ENCODE measurements at places on chromosomes 12 and 14.
A peak's percentile ranks its signal among the peaks of the same experiment; 100 is the strongest.

GRCh38 chr14:85358136-85358785 is 171.7 kb upstream of the FLRT2 start:
- no peak for DNase-seq

DNA sequence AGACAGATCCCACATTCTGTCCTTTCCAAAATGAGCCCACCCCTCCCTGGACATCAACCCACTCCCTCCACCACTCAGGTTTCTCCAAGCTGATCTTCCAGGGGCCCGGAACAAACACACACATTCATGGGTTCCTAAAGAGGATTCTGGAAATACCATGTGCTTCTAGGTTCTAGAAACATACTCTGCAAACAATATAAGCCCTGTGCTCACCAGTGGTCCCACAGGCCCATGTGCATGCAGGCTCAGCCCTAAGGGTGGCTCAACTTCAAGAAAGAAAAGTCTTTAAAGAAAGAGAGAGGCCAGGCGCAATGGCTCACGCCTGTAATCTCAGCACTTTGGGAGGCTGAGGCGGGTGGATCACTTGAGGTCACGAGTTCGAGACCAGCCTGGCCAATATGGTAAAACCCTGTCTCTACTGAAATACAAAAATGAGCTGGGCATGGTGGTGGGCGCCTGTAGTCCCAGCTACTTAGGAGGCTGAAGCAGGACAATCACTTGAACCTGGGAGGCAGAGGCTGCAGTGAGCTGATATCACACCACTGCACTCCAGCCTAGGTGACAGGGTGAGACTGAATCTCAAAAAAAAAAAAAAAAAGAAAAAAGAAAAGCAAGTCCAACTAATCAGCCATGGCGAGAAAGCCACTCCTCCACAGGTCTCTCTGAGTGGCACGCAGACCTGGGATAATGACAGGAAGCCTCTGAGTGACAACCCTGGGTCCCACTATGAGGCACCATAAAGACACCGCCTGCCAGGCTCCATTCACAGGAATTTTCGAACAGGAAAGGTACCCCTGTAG is 59.5 kb upstream of the PNMA1 start:
- DNase-seq = no peak

DNA sequence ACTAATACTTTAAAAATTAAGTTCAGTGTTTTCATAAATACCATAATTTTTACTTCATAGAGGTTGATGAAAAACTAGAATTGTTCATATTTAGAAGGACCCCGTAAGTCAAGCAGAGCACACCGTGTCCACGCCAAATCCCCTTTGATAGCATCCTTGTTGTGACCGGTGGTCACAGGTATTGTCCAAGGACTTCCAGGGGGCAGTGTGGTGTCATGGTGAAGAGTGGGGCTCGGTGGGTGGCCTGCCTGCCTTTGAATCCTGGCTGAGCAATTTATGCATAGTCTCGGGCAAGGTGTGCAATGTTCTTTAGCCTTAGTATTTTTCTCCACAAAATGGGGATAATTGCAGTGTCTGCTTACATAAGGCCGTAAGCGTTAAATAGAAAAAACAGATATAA is 169.9 kb downstream of the KTN1 start:
- DNase-seq = no peak

GRCh38 chr14:90512329-90512991 is 115.6 kb downstream of the CALM1 start:
- DNase-seq = no peak

DNA sequence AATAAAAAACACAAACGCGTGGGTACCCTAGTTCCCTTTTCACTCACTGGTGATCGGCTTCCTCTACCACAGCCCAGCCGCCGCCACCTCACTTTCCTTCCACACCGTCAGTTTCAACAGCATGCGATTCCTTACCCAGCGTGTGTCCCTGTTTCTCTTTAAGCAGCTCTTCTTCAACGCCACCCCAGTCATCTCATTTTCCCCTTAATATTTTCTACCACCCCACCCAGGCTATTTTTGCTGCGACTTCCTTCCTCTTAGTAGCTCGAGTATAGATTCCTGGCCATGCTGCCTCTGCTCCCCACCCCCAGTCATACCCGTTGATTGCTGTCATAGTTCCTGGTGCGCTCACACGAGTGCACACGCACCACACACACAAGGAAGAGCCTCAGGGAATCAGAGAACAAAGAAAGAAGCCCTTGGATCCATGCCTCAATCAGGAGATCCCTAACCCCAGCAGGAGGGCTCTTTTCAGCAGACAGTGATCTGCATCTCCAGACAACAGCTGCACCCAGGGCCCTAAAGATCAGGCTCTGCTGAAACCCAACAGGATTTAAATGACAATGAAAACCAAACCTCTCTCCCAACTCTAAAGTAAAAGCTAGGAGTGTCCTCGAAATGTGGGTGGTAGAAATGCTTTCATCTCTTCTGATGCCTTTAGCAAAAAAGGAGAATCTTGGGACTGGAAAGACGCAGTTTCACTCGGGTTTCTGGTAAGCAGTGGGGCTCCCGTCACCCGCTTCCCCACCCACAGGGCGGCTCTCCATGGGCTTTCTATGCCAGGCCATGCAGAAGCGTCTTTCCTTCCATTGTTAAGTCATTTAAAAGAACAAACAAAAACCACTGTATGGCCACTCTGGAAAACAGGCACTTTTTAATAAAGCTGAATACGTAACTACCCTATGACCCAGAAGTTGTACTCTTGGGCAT is 23.8 kb downstream of the VPS37B start:
- peak; percentile 59 for DNase-seq

GRCh38 chr12:93616584-93617101 is 44.2 kb downstream of the SOCS2 start:
- DNase-seq = no peak

DNA sequence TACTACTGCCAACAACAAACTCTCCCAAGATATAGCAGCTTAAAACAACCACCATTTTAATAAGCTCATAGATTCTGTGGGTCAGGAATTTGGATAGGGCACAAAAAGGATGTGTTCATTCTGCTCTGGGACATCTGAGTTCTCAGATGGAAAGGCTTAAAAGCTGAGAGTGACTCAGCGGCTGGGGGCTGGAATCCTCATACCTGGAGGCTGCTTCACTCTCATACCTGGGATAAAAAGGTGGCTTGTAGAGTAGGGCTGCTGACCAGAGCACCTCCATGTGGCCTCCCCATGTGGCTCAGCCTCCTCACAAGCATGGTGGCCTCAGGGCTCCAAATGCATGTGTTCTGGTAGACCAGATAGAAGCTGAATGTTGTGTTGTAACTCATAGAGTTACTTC is 20.2 kb upstream of the PELI2 start:
- DNase-seq = no peak

DNA sequence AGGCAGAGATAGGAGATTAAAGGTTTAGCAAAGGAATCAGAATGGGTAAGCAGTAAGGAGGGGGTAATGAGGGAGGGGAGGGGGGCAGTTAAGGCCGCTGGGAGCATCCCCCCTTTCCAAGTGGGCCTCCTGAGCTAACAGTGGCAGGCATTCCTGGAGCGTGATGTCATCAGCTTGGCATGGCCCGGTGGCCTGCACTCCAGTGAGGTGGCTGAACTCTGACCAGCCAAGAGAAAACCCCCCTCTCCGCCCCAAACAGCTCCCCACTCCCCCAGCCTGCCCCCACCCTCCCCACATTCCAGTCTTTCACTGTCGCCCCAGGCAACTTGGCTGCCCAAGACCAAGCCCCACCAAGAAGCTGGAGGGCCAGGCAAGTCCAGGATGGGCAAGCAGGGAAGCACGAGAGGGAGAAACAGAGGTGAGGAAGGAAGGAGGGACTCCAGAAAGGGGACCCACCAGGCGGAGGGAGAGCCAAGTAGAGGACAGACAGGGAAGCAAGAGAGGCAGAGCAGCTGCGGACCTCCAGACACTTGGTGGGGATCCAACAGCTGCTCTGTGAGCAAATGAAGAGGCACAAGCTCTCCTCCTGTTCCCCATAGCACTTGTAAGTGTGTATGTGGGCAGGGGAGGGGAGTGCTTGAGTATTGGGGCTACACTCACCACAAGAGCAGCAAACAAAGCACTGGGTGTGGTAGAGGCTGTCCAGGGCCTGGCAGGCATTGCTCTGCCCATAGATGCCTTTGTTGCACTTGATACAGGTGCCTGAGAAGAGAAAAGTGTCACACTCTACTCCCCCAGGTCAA is 4.5 kb downstream of the AJUBA start:
- DNase-seq = no peak

DNA sequence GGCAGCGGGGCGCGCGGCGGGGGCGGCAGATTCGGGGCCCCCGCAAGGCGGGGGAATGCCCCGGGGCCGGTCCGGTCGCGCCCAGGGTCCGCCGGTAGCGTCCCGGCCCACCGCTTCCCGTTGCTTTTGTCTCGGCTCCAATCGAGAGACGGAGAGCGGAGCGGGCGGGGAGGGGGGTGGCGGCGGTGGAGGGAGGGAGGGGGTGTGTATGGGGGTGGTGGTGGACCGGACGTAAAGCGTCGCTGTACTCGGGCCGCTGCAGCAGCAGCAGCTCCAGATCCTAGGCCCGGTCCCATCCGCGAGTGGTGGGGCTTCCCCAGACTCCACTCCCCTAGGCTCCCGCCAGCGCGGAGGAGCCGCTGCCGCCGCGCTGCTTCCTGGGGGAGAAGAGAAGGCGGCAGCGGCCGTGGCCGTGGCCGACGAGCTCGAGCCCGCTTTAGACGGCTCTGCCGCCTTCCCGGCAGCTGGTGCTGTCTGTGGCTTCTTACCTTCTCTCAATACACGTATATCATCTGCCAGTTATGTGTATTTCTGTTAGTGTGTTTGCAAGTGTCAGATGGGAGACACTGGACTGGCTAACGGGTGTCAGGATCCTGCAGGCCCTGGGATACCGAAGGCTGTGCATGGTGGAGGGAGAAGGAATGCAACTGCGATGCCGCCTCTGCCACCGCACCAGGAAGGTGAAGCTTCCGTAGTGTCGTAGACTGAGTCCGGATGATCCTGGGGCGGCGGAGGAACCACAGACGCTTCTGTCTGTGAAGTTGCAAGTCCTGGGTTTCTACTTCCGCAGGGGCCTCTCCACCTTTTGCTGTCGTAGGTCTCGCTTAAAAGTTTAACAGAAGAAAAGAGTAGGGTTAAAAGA is 508 bp downstream of the CNOT2 start:
- DNase-seq = peak; percentile 61
